Tracheal epithelial cell (primary cell): ENCODE measurements at places on chromosomes 3 and 15. TPM values are rescaled to one million over a fixed set of nuclear protein-coding genes. Genes with fewer than 3 reads are reported as not detected.

Gene TXNRD3
- total RNA-seq = 12.3 and 15.8 TPM in 2 replicates

Gene ZNF80
- total RNA-seq = not detected in 2 replicates

Gene HDC
- total RNA-seq = not detected in 2 replicates

Gene CACNA2D3
- 0.48 TPM in 1 of 2 replicates, not detected in the other for total RNA-seq

Gene TRA2B
- 80.6 and 98.1 TPM in 2 replicates for total RNA-seq

Gene NMB
- 1.7 and 4.7 TPM in 2 replicates for total RNA-seq
